ENCODE measurements at places on chromosomes 13 and 19.

DNA sequence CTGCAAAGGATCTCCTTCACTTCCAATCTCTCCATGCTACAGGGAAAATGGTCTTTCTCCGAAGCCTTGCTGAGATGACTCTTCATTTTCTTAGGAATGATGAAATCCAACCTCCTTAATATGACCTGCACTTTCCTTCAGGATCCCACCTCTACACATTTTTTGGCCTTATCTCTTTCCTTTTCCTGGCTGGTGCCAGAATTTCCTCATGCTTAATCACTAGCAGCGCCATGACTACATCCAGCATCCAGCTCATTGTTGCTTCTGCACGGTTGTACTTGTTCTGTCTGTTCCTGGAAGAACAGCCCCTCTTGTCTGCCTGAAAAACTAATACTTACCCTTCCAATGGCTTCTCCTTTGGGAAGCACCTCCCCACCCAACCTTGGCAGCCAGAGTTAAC lies 68.4 kb downstream of the TEX26 start:
- no peak for DNase-seq

- no peak for DNase-seq
Measured at GRCh38 chr19:5339198-5339949, 1.2 kb downstream of the PTPRS start.

GRCh38 chr13:43268632-43269031 lies 245.2 kb downstream of the DNAJC15 start:
- no peak for DNase-seq

- no peak for DNase-seq
Measured at GRCh38 chr13:65063753-65064152, 2166.4 kb downstream of the PCDH9 start.

GRCh38 chr13:25630329-25630900 lies 258.6 kb downstream of the ATP8A2 start:
- no peak for DNase-seq

- no peak for DNase-seq
Measured at GRCh38 chr13:22112956-22113745, 442.3 kb downstream of the FGF9 start.

DNA sequence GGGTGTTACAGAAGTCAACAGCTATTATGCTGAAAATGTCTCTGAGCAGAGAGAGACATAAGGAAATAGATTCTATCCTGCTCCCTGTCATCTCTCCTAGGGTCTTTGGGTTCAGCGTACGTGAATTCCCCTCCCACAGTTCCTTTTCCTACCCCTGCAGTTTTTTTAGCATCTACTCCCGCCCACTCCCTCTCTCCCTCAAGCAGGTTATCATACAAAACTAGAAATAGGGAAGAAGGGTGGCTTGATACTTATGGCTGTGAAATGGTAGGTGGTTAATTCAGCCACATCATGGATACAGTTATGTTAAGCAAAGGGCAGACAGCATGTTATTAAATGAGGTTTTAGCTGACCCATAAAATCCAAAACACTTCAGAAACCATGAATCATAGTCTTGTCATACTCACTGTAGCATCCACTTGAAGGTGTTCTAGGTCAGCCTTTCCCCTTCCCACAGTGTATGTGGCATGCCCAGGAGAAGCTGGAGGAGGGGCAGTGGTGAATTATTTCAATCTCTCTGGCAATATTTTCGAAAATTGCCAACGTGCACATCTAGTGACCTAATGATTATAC lies 236.8 kb upstream of the SERP2 start:
- no peak for DNase-seq

DNA sequence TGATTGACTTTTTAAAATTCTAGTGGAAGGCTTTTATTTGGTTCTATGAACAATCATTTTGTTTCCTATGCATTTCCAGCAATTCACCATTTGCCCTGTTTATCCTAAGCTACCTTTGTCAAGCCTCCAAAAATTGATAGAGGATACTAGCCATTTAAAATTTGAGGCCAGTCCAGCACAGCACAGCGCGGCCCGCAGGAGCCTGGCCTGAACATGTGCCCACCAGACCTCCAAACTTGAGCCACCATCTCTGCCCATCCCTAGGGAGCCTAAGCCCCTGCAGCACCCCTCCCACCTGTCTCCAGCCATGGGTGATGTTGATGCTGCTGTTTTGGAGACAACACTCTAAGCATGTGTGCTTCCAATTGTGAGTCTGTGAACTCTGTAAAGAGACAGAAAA lies 57.5 kb downstream of the SPRYD7 start:
- no peak for DNase-seq

DNA sequence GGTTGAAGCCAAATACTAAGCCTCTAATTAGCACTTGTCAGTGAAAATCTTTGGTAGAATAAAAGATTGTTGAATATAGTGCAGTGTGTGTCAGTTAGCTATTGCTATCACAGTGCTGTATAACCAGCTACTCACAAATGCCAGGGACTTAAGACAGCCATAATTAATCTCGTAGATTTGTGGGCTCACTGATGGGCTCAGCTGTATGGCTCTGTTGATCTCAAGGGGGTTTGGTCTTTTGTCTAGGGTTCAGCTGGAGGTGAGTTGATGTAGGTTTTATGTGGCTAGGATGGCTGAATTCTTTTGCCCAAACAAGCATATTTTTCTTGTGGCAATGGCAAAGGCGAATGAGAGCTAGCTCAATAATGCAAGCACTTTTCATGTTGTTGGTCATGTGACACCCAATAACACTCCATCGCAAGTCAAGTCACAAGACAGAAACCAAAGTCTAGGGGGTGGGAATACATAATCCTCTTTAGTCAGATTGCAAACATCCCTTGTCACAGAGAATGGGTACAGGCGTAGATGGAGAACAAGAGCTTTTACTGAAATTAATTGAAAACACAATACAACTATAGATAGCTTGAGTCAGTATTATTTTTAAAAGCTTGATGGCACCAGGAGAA lies 121.7 kb upstream of the EDNRB start:
- DNase-seq = no peak

DNA sequence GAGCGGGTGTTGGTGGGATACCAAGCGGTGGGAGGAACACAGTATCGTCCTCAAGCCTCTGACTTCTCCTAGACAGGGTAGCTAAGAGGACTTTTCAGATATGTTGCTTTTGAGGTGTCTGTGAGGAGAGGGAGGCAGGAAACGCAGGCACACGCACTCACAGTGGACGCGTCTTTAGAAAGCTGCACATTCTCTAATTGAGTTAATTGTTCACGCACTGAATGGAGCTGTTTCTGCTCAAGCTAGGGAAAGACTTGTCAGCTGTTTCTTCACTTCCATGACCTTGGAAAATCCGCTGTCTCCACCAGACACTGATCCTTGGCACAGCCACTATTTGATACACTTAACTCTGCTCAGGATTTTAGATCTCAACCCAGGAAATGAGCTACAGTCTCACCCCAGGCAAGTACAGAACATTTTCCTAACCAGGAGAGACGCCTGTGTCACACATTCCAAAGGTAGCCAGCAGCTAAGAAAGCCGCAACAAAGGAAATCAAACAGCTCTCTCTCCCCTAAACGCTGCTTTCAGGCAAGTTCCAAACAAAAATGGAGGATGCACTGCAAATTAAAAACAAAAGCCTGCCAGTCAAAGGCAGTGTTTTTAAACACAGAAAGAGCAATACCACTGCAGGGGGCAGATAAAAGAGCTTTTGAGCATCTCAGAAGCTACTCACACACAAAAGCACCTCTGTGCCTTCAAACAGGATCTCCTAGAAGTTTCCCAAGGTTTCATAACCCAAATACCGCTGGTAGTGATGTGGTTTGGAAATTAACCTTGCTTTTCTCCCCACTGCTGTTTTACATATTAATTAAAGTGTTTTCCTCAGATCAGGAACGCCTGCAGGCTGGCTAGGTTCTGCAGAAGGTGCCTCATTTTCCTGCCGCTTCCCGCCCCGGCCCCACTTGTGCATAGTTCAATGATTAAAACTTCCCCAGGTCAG lies 57.3 kb downstream of the IRS2 start:
- no peak for DNase-seq

DNA sequence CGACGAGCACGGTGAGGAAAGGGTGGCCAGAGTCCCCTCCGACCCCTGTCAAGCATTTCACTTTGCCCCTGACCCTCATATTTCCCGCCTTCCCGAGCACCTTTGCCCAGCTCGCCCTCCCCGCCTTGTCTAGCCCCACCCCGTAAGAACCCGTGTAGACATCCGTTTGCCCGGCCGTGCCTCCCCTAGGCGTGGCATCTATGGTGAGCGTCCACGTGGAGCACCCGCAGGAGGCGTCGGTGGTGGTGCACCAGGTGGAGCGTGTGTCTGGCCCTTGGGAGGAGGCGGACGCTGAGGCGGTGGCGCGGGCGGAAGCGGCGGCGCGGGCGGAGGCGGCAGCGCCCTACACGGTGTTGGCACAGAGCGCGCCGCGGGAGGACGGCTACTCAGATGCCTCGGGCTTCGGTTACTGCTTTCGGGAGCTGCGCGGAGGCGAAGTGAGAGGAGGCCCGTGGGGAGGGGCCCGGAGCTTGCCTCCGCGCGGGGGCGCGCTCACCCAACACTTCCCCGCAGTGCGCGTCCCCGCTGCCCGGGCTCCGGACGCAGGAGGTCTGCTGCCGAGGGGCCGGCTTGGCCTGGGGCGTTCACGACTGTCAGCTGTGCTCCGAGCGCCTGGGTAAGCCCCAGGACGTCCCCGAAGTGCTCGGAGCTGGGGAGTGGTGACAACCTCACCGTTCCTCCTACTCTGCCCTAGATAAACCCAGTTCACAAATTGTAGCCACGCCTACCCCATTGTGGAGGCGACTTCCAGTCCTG lies 4.2 kb downstream of the LTBP4 start:
- DNase-seq = peak; percentile 85

DNA sequence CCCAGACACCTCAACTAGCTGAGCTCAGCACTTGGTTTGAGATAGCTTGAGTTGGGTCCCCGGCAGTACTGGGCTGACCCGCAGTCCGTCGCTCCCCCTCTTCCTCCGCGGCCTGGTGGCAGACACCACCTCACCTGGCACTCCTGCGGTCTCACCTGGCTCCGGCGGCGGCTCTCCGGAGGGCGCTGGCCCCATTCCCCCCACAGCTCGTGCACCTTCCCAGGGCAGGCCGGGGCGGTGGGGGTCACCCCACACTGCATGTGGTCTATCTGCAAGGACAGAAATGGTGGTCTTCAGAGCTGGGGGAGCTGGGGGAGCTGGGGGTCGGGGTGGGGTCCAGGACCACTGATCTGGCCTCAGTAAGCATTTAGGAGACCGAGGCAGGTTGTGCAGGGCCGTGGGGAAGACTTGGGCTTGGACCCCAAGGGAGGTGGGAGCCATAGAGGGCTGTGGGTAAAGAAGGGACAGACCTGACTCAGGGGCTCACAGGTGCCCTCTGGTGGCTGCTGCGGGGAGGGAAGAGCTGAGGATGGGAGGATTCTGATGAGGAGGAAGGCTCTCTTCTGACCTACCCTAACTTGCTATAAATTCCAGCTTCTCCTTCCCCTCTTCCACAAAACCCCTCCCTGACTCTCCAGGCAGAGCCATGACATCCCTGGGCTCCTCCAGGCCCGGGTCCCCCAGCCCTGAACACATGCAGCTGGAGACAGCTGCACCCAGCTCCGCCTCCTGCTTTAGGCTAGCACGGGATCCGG lies 6.7 kb upstream of the PLIN4 start:
- peak; percentile 58 for DNase-seq

DNA sequence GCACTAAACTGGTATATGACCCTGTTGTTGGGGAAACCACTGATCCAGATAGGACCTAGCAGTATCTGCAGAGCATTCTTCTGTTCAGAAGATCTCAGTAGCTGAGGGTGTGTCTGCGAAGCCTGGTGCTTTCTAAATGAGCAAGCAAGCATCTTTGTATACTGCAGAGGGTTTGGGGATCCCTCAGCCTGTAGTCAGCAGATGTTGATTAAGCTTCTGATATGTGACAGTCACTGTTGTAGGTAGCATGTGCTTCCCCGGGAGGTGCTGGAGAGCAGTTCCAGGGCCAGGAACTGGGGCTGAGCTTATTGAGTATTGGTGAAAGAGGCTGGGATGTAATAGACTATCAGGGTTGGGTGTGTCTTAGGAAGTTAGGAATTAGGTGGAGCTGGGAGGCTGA lies 1.5 kb downstream of the SCAF1 start:
- DNase-seq = no peak

DNA sequence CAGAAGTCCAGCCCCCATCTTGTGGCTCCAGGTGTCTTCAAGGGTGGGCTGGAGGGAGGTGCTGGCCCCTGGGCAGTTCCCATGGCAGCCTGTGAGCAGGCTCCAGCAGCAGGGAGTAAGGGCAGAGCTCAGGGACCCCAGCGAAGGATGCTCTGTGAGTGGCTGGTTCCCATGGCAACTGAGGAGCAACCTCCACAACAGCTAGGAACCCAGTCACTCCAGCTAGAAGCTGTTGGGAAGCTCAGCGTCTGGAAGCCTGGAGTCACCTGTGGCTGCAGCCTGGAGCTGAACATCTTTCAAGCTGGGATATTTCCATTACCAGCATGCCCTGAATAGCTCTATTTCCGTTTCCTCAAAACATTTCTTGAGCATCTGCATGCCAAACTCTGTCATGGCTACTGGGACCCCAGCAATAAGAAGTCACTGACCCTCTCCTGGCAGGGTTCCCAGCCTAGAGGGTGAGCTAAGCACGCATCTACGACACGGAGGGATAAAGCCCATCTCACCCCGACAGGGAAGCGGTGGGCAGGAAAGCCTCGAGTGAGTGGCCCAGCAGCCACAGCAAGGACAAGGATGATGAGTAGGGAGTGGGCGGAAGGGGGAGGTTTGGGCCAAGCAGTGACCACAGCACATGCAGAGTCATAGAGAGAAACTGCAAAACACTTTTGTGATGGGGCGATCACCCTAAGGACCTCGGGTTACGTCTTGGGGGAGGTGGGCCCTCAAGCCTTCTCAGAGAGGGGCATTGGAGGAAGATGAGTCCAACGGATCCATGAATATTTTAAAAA lies 52.6 kb downstream of the ALOX5AP start:
- no peak for DNase-seq

Measured in CD8-positive, alpha-beta T cell (primary cell).